ENCODE measurements at places on chromosomes 3 and 15. TPM values are rescaled to one million over a fixed set of nuclear protein-coding genes. Genes with fewer than 3 reads are reported as not detected.

Gene ETV5
- 32.9 TPM for total RNA-seq

- H3K27ac ChIP-seq: no peak overlapping the region
- H3K4me3 ChIP-seq: no peak overlapping the region
- no peaks in the 10 kb centered on the region for H3K27me3 ChIP-seq
Measured at GRCh38 chr15:33137101-33137500, 57.4 kb downstream of the FMN1 start.

GRCh38 chr3:161579395-161580126 is 83.0 kb downstream of the OTOL1 start:
- no peaks in the 10 kb centered on the region for H3K27me3 ChIP-seq
- no peak for DNase-seq
- H3K4me3 ChIP-seq: no peak overlapping the region
- H3K27ac ChIP-seq: no peak overlapping the region
- no peaks in the 10 kb centered on the region for H3K4me1 ChIP-seq

GRCh38 chr3:170808041-170808440 is 62.0 kb downstream of the RPL22L1 start:
- DNase-seq: no peak
- H3K36me3 ChIP-seq: no peaks in the 10 kb centered on the region
- H3K4me1 ChIP-seq: peaks cover 3% of the 10 kb centered on the region
- no peak overlapping the region for H3K4me3 ChIP-seq
- H3K27me3 ChIP-seq: no peaks in the 10 kb centered on the region

GRCh38 chr3:17040990-17041377 is 156.2 kb downstream of the PLCL2 start:
- H3K36me3 ChIP-seq: no peaks in the 10 kb centered on the region
- H3K27ac ChIP-seq: no peak overlapping the region
- no peak overlapping the region for H3K4me3 ChIP-seq
- H3K4me1 ChIP-seq: no peaks in the 10 kb centered on the region

Measured in thyroid gland (tissue), 4 donors.